ENCODE measurements at places on chromosomes 5 and 9.

- no peak for DNase-seq
These were observed 95.1 kb downstream of the DAPK1 start for GRCh38 chr9:87592554-87593358.

- peak; percentile 26 for DNase-seq
These were observed 44.0 kb downstream of the ROR2 start for GRCh38 chr9:91905991-91906469.

- DNase-seq = no peak
These were observed 25.3 kb downstream of the NIPBL start for GRCh38 chr5:36901856-36902255.

GRCh38 chr5:76192837-76193236 lies 109.7 kb downstream of the SV2C start:
- DNase-seq = no peak

DNA sequence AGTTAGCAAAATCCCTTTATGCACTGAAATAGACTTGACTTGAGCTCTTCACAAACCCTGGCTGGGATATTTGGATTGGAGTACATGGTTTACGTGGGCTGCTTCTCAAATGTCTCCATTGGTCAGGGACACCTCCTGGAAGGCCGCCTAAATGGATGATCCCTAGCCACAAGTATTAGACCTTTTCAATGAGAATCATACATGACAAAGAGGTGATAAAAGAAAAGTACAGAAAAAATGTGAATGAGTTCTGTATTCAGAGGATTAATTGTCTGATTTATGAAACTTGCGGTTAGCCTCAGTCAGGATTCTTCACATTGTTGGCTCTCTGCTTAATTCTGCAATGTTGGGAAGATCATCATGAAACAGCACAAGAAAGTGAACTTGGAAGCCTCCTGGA lies 752.8 kb upstream of the ADAMTS16 start:
- no peak for DNase-seq

Data from stimulated activated CD8-positive, alpha-beta memory T cell treated with anti-CD3 and anti-CD28 coated beads, Interleukin-7, amount 100 ng/mL, for 4 hours (primary cell).